Adipocyte (in vitro differentiated cells): ENCODE measurements at places on chromosomes 11 and 22.
A peak's percentile ranks its signal among the peaks of the same experiment; 100 is the strongest.

DNA sequence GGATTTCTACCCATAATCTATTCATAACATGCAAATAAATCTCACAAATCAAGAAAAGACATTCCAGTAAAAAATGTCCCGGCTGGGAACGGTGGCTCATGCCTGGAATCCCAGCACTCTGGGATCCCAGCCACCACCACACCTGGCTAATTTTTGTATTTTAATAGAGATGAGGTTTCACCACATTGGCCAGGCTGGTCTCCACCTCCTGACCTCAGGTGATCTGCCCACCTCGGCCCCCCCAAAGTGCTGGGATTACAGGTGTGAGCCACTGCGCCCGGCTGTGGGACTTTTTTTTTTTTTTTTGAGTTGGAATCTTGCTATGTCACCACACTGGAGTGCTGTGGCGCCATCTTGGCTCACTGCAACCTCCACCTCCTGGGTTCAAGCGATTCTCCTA lies 4.7 kb downstream of the CHID1 start:
- no peak for DNase-seq

DNA sequence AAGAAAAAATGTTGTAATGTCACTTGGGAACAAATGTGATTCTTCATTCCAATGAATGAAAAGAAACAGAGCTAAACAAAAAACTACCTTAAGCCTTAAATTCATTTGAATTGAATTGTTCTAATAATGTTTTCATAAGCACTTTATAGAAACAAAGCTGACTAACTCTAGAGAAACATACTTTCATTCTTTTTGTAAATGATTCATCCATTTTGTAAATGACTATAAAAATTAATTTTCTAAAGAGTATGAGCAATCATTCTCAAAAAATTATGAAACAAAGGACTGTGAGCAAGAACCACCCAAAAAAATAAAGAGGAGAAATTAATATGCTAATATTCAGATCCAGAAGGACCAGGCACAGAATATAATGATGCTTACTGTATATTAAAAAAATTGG lies 986.5 kb upstream of the CHORDC1 start:
- peak; percentile 4 for DNase-seq

DNA sequence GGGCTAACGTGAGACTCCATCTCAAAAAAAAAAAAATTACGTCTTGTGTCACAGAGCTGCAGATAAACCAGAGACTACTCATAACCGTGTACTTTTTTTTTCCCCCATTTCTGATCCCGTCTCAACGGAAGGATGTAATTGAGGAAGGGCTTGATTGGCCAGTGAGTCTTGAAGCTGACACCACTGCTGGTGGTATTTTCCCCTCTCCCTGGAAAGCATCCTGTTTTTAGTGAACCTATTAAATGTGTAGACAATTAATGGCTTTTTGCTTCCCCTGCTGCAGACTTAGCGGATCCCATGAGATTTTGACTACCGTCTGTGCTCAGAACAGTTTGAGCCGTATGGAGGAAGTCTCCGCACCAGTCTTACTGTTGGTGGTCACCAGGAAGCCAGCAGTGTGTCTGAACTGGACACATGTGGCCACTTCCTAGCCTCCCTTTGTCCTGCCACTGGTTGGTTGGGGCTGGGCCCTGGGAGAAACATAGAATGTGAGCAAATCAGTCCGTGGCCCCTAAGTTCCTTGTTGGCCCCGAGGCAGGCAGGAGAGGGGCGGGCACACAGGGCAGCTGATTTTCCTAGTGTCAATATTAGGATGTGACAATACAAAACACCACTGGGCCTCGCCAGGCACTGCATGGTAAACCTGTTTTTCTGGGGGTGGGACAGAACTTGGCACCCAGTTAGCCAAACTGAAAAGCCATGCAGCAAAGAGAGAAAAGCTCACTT lies 3.1 kb downstream of the BIK start:
- no peak for DNase-seq

- no peak for DNase-seq
Measured at GRCh38 chr22:48431536-48432315, 1395.9 kb downstream of the BRD1 start.

DNA sequence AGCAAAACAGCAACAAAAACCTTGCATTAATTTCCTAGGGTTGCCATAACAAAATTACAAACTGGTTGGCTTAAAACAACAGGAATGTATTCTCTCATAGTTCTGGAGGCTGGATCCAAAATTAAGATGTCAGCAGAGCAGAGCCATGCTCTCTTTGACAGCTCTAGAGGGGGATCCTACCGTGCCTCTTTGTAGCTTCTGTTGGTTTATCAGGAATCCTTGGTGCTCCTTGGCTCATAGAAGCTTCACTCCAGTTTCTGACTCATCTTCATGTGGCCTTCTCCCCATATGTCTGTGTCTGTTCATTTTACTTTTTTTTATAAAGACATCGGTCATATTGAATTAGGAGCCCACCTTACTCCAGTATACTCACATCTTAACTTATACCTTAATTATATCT lies 90.5 kb upstream of the POU2AF2 start:
- peak; percentile 16 for DNase-seq

- DNase-seq: no peak
Measured at GRCh38 chr22:37996515-37997246, 12.3 kb upstream of the SOX10 start.
